ENCODE measurements at places on chromosomes 6 and 20. TPM values are rescaled to one million over a fixed set of nuclear protein-coding genes. Genes with fewer than 3 reads are reported as not detected.

Gene TNNC2
- not detected for total RNA-seq

DNA sequence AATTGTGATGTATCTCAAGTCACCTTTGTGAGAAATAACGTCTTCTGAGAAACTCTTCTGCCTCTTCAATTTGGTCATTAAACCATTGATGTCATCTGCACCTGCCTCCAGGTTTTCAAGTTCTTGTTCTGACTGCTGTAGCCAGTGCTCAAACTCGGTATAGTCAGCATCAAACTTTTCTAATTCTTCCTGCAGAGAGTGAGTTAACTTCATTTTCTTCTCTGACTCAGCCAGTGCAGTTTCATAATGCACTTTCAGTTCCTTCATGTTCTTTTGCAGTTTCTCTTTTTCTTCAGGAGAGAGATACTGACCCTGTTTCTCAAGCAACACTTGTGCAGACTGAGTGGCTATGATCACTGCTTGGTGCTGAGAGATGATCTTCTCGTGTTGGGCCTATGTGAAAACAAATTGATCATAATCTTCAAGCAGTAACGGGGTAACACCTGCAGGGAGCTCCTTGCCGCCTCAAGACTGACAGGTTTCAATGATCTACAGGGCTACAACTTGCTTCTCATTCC is 48.8 kb downstream of the DST start:
- no peak for DNase-seq

- peak; percentile 92 for DNase-seq
These were observed 11.8 kb downstream of the CPNE5 start for GRCh38 chr6:36827261-36828079.

GRCh38 chr6:45540375-45540920 is 162.7 kb upstream of the SUPT3H start:
- DNase-seq = no peak

Gene PTK6
- total RNA-seq = 0.18 TPM

- DNase-seq = no peak
These were observed 105.5 kb downstream of the PTPRK start for GRCh38 chr6:128414943-128415342.

Gene MTO1
- 17.6 TPM for total RNA-seq

- no peak for DNase-seq
These were observed 87.9 kb downstream of the ARID1B start for GRCh38 chr6:156865019-156865629.

DNA sequence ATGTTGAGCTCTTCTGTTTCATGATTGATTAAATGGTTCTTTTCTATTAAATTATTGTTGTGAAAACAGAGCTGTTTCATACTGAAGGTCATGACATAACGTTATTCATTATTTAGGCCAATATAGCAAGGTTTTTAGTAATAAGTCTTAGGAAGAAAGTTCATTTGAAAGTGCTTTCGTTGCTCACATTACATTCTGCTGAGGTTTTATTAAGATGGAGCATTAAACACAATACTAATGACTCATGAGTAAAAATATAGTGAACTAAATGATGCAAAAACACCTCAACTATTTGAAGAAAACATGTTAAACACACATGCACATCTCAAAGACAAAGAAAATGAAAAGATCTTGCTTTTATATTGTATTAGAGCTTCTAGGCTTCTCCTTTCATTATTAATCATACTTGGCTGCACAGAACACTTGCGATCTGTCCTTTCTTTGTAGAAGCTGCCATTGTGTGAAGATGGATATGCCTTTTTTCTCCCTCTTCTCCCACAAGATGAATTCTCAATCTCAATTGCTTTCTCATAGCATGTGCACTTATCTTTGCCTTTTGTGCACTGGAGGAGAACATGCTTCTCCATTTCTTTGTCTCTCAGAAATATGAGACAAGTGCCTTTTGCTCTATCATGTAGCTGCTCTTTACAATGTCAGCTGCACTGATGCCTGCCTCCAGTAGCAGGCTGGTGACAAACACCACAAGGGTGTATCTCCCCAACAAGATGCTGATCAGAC is 312.4 kb downstream of the PHF3 start:
- no peak for DNase-seq

GRCh38 chr6:104414723-104415122 is 445.0 kb downstream of the HACE1 start:
- DNase-seq = no peak

- DNase-seq = no peak
These were observed 4.8 kb downstream of the F13A1 start for GRCh38 chr6:6315660-6316059.

GRCh38 chr20:42857446-42857845 is 332.3 kb downstream of the PTPRT start:
- no peak for DNase-seq

DNA sequence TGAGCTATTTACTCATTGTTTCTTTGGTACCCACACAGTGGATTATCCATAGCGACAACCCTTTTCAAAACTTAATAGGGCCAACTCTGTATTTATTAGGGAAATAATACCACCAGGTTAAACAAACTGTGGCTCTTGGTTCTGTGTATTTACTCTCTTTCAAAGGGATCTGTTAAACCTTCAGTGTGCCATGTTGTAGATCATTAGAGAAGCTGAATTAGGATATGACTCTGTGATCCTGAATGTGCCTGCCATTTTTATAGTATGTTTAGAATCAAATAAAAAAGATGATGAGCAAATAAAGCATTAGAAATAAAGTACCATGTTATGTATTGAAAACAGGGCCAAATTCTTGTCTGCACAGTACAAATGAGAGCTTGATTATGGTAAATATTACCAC is 25.0 kb upstream of the SLC35D3 start:
- no peak for DNase-seq

- no peak for DNase-seq
These were observed 129.5 kb upstream of the ARG1 start for GRCh38 chr6:131443514-131443913.

Gene ERMARD
- total RNA-seq = 13.1 TPM

GRCh38 chr20:62898970-62899632 is 27.2 kb downstream of the DIDO1 start:
- DNase-seq = no peak

GRCh38 chr6:153138930-153139329 is 7.8 kb upstream of the RGS17 start:
- no peak for DNase-seq

- DNase-seq = peak; percentile 12
These were observed 191.1 kb downstream of the TAF4 start for GRCh38 chr20:61874421-61875068.

DNA sequence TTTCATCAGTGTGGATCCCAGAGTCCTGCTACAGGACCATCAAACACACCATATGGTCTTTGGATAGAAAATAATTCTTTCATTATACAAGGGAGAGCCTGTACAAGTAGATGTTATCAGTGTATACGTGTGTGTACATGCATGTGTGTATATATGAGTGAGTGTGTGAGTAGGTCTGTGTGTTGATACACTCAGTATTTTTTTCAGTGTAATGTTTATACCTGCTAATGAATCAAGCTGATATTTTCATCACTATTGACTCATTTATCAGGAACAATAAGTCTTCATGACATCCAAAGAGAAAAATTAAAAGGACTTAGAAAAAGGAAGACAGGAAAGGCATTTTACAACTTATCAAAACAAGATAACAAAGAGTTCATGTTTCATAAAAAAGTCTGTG is 66.5 kb downstream of the EPM2A start:
- no peak for DNase-seq

GRCh38 chr6:139960671-139961070 is 586.2 kb upstream of the CITED2 start:
- DNase-seq = no peak

GRCh38 chr6:75171567-75171966 is 34.3 kb downstream of the COL12A1 start:
- DNase-seq = no peak

Gene KIAA0408
- 19.6 TPM for total RNA-seq

GRCh38 chr20:13348311-13349234 is 127.5 kb downstream of the ISM1 start:
- no peak for DNase-seq

- DNase-seq = no peak
These were observed 85.1 kb downstream of the PHF20 start for GRCh38 chr20:35856866-35857265.

GRCh38 chr20:12358655-12359009 is 440.9 kb downstream of the BTBD3 start:
- no peak for DNase-seq

Gene ENPP5
- 1.4 TPM for total RNA-seq

GRCh38 chr6:56499095-56499494 is 143.6 kb downstream of the DST start:
- DNase-seq = no peak

DNA sequence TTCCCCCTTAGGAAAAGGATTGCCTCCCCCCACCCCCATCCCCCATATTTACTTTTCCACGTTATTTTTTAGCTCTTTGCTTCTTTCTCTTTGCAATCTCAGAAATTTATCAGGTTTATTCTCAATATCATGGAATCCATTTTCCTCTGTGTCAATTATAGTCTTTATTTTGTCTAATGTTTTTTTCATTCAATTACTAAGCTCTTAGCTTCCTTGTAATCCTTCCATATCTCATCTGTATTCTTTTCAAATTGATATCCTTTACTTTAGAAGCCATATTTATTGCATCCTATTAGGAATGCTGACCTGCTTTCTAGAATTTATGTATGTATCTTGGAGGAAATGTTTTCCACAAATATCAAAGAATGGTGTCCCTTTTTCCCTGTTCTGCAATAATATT is 39.3 kb downstream of the TMC2 start:
- no peak for DNase-seq

GRCh38 chr20:36092398-36093024 is 62.0 kb upstream of the EPB41L1 start:
- no peak for DNase-seq

Gene TRDN
- not detected for total RNA-seq

DNA sequence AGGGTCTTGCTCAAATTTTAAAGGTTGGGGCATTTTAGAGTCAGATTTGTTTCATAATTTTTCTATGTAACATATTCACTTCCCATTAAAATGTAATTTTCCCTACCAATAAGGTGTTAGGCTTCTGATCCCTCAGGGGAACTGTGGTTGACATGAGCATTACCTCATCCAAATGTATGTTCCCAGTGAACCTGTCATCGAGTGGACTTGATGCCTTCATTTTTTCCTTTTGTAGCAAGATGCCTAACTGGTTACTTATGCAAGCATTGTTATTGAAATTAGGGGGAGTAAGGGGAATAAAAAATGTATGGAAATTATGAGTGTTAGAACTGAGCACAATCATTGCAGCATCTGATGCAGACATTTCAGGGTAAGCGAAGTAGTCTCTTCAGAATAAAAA is 360.5 kb downstream of the BCKDHB start:
- DNase-seq = no peak

DNA sequence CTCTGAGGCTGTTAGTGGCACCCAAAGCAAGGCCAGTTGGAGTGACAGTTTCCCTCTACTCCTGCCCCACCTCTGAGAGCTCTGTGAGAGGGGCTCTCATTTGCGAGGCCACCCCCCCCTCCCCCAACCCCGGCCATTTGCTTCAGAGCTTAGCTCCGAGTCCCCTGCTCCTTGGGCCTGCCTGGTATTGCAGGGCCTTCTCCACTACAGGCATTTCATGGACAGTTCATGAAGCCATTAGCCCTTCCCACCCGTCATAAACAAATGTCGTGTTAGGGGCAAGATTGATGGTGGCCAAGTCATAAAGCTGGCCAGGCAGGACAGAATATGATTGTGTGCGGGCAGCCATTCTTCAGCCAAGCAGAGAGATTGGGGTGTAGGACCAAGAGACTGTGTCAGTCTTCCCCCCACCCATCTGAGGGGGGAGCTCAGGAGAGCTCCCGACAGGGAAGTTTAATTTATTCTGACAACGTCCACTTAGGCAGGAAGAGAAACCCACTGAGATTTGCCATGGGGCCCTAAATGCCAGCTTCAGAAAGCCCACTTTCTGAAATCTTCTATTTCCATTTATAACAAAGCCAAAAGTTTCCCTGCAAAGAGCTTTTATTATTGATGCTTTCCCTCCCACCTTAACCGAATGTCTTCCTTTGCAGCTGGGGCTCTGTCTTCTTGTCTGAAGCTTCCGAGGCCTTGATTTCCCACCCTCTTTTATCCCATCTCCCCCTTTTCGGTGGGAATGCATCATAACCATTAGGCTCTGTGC is 7.2 kb downstream of the FOXC1 start:
- DNase-seq = no peak
